ENCODE measurements at places on chromosomes 4 and X.

DNA sequence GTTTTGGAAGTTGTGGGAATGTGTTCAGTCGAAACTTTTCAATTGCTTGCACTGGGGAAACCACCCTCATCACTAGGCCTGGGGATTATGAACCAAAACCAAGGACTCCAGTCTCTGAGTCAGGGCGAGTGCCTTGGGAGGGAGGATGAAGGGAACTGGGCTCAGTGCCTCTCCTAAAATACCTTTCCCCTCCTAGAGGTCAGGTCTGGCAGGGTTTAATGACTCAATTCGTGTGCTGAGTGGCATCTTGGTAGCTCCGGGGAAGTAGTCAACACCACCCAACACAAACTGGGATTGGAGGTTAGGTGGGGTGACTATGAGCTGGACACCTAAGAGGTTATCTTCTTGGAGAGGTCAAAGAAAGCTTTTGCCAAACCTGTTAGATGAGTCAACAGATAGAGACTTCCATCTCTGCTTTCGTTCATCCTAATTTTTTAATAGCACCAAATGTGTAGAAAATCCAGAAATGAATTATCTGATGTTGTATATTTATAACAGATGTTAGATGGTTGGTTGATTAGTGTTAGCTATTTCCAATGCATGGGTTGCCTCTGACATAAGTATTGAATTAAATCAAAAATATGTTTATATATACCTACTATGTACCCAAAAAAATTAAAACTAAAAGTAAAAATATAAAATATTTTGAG, 202.8 kb downstream of the SHROOM3 start:
- DNase-seq = no peak

GRCh38 chr4:125433453-125433852, 118.7 kb downstream of the FAT4 start:
- DNase-seq = no peak

DNA sequence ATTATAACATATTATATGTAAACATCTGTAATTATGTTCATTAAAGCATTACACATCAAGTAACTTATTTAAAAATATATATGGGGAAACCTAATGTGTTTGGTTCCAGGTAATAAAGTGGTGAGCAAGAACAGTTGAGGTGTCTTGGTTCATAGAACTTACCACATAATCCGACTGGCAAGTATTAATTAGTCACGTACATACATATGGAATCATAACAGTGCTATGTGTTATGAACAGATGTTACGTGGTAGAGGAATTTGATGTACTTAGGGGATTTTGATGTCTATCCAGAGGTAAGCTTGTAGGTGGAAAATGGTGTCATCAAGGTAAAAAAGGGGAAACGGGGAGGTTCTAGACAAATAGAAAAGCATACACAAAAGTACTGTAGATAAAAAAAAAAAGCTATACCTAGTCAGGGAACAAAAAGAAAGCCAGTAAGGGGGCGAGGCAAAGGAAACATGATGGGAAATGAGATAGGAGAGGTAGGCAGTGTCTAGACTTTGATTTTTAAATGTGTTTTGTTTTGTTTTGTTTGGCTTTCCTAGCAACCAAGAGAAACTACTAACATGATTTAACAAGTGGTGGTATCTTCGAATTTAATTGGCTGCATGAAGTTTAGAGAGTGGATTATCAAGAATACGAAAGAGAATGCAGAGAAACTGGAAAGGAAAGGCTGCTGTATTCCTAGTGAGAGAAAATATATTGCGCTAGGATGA, 12.6 kb downstream of the DMD start:
- no peak for DNase-seq

GRCh38 chr4:122050841-122051240, 99.0 kb upstream of the TRPC3 start:
- DNase-seq = no peak

- no peak for DNase-seq
These were observed 370.5 kb upstream of the ANXA10 start for GRCh38 chr4:167721617-167722486.

DNA sequence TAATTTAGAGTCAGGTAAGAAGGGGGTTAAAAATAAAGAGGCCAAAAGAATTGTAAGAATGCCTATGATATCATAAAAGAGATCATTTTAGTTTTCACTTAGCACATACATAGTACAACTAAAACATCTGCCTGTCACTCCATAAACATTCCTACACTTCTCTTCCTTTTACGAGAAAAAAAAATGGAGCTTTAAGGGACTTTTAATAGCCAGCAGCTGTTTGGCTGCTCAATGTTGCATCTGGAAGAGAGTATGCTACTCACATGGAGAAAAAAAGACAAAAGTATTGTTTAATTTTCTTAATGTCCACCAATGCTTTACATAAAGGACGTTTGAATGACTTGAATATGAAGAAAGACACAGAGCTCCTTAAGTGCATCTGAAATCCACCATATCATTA, 48.7 kb upstream of the TNIP3 start:
- DNase-seq = no peak

GRCh38 chrX:77298790-77299189, 148.4 kb upstream of the FGF16 start:
- DNase-seq = no peak

GRCh38 chr4:10960389-10960788, 275.8 kb upstream of the CLNK start:
- DNase-seq = no peak

GRCh38 chrX:11733614-11734013, 24.4 kb upstream of the MSL3 start:
- no peak for DNase-seq

GRCh38 chr4:65791812-65792308, 121.6 kb upstream of the EPHA5 start:
- DNase-seq = no peak

DNA sequence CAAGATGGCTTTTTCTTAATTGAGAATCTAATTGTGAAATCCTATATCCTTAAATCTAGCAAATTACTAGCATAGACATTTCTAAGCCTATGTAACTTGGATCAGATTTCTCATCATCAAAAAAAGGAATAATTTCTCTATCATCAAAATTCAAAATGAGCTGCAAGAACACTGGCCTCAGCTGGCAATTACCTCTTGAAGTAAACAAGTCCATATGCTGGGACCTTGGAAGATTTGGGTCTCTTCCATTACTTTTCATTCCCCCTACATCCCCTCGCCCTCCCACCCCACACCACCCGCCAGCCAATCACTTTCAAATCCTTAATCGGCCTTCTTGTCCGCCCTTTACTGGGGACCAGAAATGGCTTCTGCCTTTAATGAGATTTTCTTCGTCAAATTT, 23.3 kb upstream of the MBTPS2 start:
- no peak for DNase-seq

- DNase-seq = no peak
These were observed 119.8 kb downstream of the ZNF330 start for GRCh38 chr4:141340458-141340857.

DNA sequence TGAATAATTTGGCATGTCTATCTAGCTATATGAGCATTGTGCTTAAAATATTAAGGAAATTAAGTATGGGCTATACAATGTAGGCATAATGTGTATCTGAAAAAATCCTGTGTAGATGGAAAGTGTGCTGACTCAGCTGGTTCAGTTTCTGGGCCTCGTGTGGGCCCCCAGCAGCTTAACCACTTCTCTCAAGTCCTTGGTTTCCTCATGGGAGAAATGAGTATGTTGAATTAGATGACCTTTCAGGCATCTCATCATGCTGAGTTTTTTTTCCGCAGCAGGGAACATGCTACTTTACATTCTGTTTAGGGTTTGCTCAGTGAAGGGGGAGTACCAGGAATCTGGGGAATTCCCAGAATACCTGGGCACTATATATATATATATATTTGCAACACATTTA, 30.5 kb downstream of the RHOH start:
- no peak for DNase-seq

DNA sequence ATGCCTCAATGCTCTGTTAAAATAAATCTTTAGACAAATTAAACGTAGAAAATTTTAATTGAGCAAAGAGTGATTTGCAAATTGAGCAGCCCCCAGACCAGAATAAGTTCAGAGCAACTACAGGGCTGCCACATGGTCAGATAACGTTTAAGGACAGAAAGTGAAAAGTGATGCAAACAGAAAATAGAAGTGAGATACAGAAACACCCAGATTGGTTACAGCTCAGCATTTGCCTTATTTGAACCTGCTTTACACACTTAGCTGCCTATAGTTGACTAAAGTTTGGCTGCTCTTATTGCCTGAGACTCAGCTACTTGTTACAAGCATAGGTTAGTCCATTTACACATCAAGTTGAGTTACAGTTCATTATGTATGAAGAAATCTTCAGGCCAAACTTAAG, 1800.8 kb upstream of the PCDH10 start:
- DNase-seq = no peak

- no peak for DNase-seq
These were observed 57.5 kb upstream of the EGFL6 start for GRCh38 chrX:13511944-13512330.

DNA sequence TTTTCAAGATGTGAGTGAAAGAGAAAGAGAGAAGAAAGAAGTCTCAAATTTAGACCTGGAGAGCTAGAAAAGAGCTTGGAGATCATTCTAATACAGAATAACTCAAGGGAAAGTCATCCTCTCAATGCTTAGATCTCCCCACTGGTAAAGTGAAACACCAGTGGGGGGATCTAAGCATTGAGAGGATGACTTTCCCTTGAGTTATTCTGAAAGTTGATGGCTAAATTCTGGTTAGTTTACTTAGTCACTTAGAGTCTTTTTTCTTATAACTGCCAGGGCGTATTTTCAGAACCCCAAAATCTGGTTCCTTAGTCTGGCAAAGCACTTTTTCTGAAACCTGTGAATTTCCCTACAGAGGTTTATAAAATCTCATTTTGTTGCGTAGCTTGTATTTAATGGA, 198.6 kb downstream of the ARHGAP24 start:
- DNase-seq = no peak

DNA sequence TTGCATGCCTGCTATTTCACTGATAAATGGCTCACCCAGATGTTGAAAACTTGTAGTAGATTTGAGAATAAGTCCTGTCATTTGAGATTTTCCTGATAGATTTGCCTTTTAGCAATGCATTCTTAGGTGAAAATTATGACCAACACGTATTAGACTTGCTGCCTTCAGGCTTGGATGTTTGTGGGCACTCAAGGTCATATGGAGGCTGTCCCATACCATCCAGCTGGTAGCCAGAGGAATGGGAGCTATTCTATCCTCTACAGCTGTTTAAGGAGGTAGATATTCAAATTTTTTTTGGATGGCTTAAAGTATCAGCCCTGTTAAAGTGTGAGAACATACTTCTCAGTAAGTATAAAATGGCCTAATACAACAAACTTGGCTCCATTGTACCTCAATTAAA, 34.7 kb downstream of the RTL3 start:
- DNase-seq = no peak

DNA sequence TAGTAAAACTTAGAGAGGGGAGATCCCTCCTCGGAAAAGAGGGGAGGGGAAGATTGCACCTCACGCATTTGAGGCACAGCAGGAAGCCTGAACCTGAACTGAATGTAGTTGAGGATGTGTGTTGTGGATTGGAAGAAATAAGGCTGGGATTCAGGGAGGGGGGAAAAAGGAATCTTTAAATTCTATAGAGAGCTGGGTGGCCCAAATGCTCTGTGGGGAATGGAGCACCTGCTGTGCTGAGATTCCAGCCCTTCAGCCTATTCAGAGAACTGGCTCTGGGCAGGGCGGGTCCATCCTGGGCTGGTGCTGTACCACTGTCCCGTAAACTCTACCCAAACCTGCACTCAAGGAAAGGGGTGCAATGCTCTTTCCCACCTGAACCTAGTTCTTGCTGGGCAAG, 4.1 kb downstream of the FOXO4 start:
- DNase-seq = no peak

DNA sequence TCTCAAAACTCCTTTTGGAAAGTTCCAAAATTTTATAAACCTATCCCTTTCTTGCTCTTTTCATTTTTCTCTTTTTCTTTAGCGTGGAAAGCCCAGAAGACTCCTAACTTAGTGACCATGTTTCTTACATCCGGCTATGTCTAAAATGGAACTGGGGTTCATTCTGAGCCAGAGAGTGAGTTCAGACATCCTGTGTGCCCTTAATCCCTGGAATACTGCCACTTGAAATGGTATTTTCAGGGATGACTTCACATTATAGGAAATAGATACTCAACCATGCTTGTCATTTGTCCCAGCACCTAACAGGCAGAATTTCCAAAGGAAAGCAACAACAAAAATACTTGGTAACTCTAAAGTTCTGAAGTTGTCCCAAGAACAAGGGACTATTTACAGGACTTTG, 379.6 kb downstream of the ARHGAP24 start:
- DNase-seq = no peak

DNA sequence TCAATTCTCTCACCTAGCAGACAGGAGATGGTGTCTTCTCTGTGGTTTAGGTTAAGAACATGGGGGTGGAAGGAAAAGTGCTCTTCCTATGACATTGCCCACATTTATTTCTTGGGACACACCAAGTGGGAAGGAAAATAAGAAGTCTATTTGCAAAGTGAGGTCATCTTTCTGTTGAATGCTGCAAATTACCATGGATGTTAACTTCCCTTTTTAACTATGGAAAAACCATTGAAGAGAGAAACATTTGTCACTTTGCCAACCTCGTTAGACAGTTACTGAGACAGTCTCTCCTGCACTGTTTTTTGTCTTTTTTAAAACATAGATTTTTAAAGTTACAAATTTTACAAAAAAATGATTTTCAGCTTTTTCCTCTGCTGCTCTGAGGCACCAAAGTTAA, 72.8 kb upstream of the BEND4 start:
- no peak for DNase-seq

GRCh38 chr4:155675709-155676429, 9.2 kb downstream of the GUCY1A1 start:
- no peak for DNase-seq

- no peak for DNase-seq
These were observed 69.2 kb downstream of the FBXO8 start for GRCh38 chr4:174214101-174214878.

DNA sequence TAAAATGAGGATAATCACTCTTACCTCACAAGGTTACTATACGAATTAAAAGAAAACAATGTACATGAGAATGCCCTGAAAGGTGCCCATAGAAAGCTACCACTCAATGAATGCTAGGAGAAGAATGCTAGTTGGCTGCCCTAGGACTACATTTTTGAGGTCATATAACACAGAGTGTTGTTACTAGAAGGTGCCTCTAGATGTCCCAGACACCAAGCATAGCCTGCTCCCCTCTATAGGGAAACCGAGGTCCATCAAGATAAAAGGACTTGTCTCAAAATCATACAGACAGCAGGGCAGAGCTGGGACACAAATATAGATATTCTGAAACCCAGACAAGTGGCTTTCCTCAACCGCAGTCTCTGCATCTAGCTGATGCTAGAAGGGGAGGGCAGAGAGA, 147.0 kb upstream of the ARHGEF9 start:
- no peak for DNase-seq

DNA sequence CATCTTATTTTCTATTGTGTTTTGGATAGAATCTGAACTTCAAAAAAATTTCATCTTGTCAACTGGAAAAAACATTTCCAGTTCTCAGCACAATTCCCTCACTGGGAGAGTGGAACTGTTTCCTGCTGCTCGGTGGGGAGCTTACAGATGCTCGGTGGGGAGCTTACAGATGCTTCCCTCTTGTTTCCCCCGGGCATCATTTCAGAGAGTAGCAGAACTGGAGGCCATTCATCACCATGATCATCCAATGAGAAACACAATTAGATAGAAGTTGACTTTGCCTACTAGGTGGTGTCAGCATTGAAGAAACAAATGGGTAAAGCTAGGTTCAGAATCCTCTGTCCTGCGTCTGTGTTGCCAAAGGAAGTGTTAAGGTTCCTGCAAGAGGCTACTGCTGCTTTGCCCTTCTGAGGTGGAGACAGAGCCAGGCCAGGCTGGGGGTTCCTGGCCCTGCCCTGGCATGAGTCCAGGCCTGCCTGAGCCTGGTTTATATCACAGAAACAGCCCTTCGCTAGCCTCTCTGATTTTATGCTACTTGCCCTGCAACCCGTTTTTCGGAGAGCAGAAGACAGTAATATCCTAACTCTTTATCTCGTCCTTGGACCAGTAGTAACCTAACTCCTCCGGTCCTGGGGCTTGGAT, 70.6 kb downstream of the TAPT1 start:
- DNase-seq = no peak

Data from hypothalamus (tissue), 51 donors.